ENCODE measurements at places on chromosomes 13 and 19.

DNA sequence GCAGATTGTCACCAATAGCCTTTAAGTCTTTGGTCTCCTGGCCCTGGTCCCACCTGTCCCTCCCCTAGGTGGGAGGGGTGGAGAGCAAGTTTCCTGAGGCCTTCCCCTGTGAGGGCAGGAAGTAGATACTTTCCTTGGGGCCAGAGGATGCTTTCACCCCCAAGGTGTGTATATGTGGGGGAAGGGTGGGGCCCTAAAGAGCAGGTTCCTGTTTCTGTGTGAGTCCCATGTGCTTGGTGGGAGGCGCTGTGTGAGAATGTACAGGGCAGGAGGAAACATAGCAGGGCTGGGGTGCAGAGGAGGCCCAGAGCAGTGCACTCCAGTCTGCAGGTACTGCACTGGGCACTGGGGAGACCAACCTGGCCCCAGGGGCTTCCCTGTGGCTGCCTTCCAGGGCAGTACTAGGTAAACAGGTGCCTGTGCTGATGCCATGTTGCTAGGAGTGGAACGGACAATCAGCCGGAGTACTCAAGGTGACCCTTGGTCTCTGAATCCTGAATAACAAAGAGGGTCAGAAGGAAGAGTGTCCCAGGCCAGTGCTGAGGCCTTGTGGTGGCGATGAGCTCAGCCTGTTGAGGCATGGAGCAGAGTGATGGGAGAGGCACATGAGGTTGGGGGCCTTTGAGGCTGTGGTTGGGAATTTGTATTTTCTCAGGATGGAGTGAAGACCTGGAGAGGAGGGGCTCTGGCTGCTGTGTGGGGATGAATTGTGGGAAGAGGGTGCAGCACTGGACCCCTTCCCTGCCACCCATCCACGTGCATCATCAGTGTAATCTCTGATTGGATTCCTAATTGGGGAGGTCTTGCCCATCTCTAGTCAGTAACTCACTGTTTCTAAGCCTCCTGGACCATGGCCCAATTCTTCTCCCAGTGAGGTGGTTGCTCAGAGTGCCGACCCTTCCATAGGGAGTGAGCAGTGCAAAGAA lies 5.1 kb downstream of the EGLN2 start:
- no peak for DNase-seq

DNA sequence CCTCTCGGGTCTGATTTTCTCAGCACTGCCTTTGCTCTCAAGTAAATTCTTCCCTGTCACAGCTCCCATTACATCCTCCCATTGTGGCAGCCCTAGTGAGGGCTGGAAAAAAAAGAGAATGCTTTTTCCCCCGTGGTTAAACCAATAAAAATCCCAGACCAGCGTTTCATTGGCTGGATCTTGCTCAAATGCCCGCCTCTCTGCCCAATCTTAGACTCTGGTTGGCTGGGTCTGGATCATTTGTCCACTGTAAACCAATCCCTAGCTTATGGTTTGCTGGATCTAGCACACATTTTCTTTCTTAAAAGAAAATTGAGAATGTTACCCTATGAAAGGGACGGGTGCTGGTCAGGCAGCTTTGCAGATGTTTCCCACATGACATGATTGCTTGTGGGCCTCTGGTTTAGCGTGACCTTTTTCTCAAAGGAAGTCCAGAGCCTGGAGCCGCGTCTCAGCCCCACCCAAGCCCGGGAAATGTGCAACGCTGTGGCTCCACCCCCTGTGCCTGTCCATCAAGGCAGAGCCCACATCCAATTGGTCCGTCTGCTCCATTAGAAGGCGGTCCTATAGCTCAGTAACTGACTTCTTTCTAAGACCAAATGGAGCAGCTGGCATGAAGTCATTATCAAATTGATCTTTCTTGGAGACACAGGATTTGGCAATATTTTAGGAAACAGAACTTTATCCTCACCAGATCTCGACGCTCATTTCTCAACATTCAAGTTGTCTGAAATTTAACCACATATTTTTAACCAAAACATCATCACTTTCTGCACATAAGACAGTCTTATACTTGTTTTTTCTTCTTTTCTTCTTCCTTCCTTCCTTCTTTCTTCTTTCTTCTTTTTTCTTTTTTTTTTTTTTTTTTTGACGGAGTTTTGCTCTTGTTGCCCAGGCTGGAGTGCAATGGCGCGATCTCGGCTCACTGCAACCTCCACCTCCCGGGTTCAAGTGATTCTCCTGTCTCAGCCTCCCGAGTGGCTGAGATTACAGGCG lies 2.6 kb upstream of the MCEMP1 start:
- DNase-seq = no peak

DNA sequence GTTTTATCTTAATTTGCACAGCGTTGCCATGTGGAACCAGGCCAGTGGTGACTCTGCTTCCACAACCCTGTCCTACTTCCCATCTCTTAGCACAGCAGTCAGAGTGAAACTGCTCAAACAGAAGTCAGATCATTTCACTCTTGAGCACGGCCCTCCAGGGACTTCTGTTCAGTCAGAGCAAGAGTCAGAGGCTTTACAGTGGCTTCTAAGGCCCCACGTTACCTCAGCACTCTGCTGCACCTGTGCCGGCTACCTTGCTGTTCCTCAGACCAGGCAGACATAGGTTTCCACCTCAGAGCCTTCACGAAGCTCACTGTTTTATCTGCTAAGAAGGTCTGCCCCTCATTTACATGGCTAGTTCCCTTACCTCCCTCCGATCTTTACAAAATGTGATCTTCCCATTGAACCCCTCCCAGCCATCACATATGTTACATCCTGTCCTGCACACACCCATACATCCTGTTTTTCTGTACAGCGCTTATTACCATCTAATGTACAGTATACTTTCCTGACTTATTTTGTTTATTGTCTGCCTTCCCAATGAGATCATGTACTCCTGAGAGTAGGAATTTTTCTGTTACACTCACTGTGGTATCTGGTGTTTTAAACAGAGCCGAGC lies 41.6 kb downstream of the TM9SF2 start:
- no peak for DNase-seq

- DNase-seq = no peak
Measured at GRCh38 chr13:41075034-41075433, 13.7 kb downstream of the WBP4 start.

GRCh38 chr13:40169476-40169875 lies 497.0 kb downstream of the FOXO1 start:
- no peak for DNase-seq

DNA sequence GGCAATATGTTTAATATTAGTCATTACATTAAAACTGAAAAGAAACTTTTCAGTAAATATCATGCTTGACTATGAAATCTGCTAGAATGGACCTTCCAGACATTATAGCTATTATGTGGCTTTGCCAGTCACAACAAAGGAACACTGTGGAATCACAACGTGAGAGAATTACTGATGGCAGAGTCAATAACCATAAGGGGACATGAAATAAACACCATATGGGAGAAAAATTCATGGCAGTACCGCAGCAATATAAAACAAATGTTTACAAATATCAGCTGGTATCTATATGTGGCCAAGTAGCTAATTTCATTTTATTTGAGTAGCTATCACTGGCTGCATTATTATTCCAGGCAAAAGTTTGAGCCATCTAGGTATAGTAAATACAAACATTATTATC lies 1818.6 kb downstream of the PCDH9 start:
- no peak for DNase-seq

GRCh38 chr19:42122691-42123607 lies 9.3 kb downstream of the POU2F2 start:
- no peak for DNase-seq

DNA sequence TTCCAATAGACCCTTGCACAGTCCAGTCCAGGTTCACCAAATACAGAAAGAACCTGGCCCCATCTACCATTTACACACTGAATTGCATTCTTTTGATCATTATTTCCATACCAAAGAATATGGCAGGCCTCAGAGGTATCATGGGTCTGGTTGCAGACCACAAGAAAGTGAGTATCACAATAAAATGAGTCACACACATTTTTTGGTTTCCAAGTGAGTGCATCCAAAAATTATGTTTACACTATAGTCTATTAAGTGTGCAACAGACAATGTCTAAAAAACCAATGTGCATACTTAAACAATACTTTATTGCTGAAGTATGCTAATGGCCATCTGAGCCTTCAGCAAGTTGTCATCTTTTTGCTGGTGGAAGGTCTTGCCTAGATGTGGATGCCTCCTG lies 105.3 kb downstream of the SPACA7 start:
- DNase-seq = no peak

DNA sequence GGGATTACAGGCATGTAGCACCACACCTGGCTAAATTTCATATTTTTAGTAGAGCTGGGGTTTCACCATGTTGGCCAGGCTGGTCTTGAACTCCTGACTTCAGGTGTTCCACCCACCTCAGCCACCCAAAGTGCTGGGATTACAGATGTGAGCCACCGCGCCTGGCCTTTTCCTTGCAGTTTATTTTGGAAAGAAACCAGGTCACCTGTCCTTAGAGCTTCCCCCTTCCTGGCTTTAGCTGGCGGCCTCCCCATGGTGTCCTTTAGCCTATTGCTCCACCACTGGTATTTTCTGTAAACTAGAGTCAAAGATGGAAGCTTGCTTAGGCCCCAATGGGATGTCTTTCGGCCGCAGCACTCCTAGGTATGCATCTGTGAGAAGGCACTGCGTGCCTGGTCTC lies 91.2 kb downstream of the DPF1 start:
- DNase-seq = no peak

DNA sequence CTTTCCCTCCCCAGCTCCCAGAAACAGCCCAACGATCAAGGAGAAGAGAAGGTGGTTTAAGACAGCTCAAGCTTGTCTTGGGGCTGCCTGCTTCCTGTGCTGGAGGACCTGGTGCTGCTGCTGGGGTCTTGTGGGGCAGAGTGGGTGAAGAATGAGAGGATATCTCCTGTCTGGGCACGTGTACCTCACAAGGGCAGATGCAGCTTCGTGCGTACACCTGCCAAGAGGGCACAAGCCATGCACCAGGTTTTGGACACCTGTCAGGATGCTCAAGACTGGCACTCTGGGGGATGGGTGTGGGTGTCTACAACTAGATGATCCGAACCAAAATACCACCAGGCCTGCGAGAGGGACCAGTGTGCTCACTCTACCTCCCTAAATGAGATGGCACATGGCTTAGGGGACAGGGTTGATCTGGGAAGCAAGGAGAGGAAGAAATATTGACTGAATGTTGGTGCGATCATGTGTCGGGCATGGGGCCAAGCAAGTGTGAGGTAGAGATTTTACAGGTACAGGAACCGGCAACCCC lies 2.2 kb downstream of the CBY2 start:
- no peak for DNase-seq

DNA sequence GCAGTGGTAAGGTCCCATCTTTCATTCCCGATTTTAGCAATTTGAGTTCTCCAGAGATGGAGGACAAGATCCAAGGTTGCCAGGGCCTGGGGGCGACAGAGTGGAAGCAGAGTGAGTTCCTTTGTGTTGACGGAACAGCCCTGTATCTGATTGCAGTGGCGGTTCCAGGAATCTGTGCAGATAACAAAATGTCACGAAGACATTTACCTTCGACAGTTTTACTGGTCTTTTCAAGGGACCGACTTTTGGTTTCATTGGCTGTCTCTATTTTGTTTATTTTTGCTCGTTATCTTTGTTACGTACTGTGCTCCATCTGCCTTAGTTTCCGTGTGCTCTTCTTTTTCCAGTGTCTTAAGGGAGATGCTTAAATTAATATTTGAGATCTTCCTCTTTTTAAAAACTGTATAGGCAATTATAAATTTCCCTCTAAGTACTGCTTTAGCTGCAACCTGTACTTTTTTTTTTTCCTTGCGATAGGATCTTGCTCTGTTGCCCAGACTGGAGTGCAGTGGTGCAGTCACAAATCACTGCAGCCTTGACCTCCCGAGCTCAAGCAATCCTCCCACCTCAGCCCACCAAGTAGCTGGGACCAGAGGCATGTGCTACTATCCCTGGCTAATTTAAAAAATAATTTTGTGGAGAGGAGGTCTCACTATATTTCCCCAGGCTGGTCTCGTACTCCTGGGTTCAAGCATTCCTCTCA lies 23.2 kb downstream of the KDM4B start:
- no peak for DNase-seq

DNA sequence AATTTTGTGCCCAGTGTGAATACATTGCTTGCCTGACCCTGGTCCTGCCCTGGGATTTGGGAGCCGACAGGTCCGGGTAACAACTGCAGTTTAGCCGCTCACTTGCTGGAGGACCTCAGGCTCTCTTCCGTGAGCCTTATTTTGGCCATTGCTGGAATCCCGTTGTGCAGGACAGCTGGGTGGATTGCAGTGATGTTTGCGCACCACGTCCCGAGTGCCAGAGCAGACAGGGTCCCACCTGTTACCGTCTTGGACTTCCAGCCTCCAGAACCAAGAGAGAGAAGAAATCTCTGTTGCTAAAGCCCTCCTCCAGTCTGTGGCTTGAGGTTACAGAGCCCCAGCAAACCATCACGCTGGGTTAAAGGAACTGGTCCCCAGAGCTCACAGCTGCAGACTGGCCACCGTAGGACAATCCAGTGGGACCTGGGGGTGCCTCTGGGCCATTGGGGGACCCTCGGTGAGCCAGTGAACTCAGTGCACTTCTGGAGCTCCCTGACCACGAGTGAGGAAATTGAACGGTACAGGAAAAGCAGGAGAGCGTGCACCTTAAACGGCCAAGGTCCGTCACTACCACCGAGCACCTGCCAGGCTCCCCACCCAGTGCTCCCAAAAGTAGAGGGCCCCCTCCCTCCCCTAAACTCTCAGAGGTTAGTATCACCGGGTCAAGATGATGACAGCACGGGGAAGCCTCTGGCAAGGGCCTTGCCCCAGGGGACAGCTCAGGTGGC lies 92.9 kb downstream of the GNG7 start:
- DNase-seq = no peak

- DNase-seq = no peak
Measured at GRCh38 chr13:113365583-113365970, 1.6 kb upstream of the GRTP1 start.

DNA sequence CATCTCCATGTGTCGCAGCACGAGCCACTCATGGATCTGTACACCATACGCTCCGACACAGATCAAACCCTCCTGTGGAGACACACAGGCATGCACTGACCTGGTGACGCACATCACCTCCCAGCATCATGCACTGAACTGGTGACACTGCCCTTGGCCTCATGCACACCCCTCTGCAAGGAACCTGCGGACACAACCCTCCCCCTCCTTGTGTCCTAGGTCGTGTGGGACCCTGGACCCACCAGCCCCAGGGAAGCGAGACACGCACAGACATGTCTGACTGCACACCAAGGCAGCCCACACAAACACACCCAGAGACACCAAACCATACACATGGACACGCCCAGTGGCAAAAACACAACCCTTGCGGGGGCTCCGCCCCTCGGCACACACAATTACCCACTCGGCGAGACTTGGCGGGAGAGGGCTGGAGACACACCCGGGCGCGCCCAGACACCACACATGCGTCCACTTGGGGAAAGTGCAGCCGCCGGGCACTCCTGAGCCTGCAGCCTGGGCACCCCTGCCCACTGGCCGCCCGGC lies 2.0 kb upstream of the KCNN4 start:
- DNase-seq = no peak

Data from left forelimb (tissue), 1 donor.